ENCODE measurements at places on chromosomes 3 and 15.

DNA sequence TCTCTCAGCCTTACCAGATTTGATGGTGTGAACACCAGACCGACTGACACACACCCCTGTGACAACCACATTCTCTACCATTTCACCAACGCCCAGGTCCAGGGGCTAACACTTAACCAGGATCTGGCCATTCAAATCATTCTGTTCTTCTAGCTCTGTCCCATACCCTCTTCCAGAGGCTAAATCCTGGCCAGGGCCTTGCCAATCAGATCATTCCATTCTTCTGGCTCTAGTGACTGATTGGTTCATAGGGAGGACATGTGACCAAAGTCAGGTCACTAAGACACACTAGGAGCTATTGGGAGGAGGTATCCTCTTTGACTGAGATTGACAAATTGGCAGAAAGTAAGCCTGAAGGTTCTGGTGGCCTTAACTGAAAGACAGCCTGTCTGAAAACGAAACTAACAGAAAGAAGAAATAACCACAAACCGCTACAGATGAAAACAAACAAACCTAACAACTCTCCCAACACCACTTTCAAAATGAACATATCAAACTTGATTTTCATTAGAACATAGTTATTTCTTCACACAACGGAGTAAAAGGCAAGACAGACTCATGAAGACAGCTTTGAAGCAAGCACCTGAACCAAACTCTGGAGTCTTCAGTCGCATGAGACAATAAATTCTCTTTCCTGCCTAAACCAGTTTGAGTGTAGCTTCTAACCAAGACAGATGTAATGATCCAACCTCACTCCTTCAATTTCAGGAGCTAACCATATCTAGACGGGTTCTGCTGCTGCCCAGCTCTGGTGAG lies 68.5 kb downstream of the TRANK1 start:
- DNase-seq = no peak

DNA sequence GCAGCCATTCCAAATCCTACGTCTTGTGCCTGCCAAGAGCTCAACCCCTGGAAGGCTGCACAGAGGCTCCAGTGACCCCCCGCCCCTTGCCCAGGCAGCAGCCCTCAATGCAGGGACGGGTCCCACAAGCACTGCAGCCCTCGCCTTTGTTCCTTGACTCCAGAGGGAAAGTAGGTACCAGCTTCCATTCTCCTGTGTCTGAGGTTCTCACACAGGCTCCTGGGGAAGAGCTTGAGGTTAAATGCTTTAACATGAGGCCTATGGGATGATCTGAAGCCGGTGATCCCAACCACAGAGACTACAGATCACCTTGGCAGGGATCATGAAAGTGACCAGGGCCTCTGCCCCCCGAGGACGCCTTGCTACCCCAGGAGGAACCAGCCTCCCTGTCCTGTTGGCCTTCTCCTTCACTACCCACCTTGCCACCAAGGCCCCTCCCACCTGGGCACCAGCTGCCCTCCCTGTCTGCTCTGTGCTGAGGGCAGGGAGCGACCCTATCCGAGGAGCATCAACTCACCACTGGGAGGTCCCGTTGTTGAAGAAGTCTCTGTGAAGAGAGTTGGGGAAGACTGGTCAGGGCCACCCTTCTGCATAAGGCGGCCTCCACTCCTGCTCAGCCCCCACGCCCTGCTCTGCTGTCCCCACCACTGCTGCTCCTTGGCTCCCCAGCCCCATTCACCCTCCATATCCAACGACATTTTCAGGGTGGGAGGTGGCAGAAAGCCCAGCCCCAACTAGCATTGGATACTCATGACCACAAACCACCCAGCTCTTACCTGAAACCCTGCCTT lies 95.3 kb downstream of the SEC22A start:
- no peak for DNase-seq

DNA sequence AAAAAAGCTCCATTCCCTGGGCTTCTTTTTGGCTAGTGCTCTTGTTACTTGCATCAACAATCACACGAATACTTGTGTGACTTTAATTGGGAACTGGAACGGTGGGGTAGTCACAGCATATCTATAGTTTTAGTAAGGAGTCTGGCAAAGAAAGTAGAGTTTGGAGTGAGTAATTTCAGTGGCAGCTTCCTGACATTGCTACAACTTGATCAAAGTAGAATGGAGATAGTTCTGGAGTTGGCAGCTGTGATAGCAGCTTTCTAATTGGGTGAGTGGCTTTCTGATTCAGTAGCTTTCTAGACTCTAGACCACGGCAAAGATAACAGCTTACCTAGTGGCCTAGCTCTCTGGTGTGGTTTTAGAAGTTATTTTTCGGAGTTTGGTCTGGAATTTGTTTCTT lies 475.0 kb downstream of the TUSC7 start:
- DNase-seq = no peak

DNA sequence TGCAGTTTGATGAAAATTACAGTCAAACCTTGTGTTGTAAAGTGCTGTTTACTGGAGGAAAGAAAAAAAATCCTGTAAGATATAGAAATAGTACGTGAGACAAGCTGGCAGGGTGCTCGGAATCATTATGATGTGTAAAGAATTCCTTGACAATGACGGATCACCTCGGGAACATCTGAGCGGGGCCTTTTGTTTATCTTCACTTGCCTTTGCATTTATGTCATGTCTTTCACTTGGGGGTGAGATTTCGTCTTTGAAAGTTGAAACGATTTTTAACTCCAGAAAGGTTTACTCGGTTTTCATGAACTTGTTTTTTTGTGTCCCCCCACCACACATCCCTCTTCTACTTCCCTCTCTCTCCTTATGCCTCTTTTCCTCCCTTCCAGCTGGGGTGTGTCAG lies 128.3 kb upstream of the VEPH1 start:
- no peak for DNase-seq

- DNase-seq = peak; percentile 51
Observed at GRCh38 chr15:27017168-27017809, 46.3 kb downstream of the GABRG3 start.

DNA sequence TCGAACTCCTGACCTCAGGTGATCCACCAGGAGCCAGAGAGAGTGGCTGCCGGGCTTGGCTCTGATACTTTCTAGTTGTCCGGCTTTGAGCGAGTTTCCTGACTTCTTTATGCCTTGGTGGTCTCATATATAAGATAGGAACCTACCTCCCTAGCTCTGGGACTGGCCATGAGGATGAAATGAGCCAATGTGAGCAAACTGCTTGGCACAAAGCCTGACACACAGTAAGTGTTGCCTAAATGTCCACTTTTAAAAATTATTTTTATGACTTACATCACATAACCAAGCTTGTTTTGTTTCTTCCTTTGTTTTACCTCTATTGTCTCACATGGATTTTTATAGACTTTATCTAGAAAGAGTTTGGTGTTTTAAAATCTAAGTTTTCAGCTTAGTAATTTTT lies 42.1 kb upstream of the CCDC174 start:
- DNase-seq = no peak

GRCh38 chr3:190580417-190580816 lies 66.5 kb downstream of the IL1RAP start:
- DNase-seq = no peak

- DNase-seq = no peak
Observed at GRCh38 chr3:119548341-119548740, 11.1 kb downstream of the CD80 start.

DNA sequence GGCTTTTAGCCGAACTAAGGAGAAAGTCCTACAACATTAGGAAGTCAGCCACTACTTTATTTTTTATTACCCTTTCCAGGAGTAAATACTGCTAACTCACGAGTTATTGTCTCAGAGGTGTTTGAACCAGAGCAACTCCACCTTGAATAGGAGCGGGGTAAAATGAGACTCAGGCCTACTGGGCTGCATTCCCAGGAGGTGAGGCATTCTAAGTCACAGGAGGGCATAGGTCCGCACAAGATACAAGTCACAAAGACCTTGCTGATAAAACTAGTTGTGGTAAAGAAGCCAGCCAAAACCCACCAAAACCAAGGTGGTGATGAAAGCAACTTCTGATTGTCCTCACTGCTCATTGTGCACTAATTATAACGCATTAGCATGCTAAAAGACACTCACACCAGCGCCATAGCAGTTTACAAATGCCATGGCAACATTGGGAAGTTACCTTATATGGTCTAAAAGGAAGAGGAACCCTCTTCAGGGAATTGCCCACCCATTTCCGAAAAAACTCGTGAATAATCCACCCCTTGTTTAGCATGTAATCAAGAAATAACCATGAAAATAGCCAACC lies 555.9 kb downstream of the IGSF11 start:
- DNase-seq = no peak

DNA sequence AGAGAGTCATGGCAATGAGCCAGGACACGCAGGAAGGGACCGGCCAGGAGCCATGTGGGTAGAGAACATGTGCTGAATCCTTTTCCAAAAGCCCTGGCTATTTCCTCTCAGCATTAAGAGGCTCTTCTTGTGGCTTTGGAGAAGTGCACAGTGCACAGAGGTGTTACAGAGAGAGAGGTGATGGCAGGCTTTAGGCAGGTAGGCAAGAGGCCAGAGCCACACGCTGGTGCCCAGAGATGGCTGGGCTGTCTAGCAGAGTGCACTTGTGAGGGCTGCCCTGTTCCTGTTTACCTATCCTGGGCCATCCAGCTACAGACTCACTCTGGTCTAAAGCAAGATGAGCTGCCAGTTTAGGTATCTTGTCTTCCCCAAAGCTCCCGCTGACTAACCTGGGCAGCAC lies 402.6 kb downstream of the OCA2 start:
- DNase-seq = no peak

- peak; percentile 82 for DNase-seq
Observed at GRCh38 chr3:146160321-146160963, 542 bp downstream of the PLOD2 start.

DNA sequence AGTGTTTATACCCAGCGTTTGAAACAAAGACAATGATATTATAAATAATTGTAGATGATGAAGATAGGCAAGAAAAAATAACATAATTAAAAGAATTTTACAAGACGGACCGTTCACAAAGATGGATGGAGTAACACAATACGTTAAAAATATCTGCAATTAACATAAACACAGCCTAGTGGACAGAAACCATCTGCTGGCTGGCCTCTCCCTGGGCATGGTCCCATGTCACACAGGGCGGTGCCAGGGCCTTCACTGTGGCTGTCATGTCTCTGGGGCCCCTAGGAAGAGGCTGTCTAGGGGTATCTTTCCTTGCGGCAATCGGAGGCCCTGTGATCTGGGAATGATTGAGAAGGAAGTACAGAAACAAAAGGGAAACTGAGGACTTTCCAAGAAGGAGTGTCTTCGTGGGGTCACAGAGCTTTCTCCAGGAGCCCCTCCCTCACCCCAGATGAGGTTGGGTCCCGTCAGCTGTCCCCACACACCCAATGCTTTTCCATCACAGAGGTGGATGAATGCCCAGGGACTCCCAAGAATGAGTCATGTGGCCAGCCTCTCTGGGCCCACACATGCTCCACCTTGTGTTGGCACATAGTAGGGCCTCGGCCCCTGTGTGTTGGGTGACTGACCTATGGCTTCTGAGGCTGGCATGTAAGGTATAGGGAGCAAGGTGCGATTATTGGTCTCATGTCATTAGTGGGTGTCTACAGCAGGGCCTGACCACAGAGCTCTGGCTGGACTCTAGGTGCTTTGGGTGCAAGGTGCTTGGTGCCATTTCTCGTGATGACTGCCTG lies 87.1 kb downstream of the DNAJB8 start:
- no peak for DNase-seq

DNA sequence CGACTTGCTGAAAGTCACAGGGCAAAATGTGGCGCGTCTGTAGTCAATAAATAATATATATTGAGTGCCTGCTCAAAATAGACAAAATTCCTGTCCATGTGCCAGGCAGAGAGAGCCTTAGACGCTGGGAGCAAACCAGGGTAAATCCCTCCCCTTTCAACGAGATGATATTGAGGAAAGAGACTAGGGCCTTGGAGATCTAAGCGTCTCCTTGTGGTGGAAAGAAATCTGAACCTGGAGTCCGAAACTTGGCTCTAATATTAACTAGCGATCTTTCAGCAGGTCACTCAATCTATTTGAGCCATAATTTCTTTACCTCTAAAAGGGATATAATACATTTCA lies 348 bp upstream of the DPP8 start:
- DNase-seq = no peak

- no peak for DNase-seq
Observed at GRCh38 chr3:184658223-184658928, 53.5 kb downstream of the MAGEF1 start.

GRCh38 chr3:195183071-195183776 lies 87.7 kb downstream of the XXYLT1 start:
- no peak for DNase-seq

DNA sequence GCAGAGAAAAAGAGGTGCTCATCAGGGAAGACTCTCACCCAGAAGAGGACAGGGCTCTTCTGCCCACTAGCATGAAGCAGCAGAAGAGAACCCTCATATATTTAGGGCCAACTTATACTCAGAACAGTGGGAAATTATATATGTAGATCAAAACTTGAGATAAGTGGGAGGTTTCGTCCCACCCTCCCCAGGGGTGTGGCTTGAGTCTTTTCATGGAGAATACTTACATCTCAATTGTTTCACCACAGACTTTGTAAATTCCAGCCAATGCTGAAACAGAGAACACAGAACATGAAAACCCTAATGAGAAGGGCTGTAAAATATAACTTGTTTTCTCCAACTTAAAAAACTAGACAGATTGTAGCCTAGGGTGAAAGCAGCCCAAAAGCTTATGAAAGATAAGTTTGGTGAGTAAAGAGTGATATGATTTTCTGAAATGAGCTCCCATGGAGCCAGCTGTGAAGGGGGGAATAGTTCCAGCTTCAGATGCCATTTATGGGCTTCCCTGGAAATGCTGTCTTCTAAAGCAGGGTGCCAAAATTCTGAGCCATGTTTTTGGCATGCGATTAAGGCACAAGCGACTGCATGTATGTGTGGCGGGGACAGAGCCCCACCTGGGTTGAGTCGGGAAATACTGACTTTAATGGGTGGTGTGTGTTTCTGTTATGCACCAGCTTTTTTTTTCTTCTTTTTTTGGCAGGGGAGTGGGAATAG lies 92.9 kb downstream of the WDR76 start:
- no peak for DNase-seq

DNA sequence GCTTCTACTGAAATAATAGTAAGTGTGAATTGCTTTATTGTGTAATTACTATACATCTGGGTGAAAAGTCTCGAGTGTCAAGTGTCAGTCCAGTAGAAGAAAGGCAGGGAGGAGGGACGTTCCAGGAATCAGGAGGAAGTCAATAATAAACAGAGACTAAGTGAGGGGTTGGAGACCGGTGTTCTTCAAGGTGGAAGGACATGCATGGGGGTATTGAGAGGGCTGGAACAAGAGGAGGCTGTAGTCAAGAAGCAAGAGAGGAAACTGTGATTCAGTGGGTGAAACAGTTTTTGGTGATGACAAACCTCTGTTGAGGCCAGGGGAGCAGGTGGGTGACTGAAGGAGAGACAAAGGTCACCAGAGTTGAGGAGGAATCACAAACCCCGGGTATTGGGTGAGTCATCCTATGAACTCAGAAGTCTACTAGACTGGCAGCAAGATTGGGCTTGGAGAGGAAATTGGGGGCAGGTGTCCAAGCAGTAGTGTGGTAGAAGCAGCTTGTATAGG lies 11.6 kb upstream of the SCAMP5 start:
- no peak for DNase-seq

GRCh38 chr3:105448338-105448982 lies 81.8 kb downstream of the ALCAM start:
- DNase-seq = no peak

DNA sequence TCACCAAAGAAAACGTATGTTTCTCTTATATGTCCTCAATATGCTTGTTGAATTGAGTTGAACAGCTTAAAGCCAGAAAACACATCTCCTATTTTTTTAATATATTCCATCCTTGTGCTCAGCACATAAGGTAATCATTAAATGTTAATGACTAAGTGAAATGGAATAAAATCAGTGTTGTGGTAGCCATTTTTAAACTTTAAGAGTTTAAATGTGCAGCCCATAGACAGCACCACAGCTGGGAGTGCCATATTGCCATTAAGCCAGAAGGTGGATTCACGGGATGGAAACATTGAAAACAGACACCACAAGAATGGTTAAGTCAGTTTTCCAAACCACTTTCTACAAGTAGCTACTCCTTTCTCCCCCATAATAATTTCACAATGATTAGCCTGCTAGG lies 76.8 kb upstream of the C15orf61 start:
- no peak for DNase-seq

Measured in left lung (tissue), 14 donors.